DMS 273 treated with DMSO at 0.1 percent for 48 hours (cell line): ENCODE measurements at places on chromosomes 1 and 21.
A peak's percentile ranks its signal among the peaks of the same experiment; 100 is the strongest.

DNA sequence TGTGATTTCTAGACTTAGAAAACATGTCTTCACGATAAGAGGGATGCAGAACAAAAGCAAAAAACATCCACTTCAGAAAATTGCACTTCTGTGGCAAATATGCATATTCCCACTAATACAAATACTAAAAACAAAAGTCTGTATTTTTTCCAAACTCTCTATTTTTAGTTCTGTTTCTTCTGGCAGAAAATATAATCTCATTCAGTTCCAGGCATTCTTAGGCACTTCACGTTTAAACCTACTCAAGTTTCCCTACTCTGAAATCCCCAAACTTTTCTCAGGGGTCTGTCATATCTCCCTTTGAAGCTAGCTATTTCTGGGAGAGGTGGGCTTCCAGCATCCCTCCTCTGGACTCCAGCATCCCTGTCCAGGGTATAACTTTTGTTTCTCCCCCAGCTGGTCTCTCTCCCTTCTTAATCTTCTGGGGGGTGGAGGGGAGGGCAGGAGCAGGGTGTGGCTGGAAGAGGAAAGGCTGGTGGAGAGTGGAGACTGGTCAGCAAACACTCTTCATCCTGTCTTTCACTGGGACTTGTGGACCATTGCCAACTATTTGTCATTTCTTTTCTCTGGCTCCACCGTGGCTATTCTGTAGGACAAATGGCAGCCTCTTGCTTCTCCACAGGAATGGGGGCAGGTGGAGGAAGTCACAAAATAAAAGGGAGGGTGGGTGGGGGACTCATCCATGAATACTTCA, 19.6 kb upstream of the NCF2 start:
- DNase-seq, result no peak

DNA sequence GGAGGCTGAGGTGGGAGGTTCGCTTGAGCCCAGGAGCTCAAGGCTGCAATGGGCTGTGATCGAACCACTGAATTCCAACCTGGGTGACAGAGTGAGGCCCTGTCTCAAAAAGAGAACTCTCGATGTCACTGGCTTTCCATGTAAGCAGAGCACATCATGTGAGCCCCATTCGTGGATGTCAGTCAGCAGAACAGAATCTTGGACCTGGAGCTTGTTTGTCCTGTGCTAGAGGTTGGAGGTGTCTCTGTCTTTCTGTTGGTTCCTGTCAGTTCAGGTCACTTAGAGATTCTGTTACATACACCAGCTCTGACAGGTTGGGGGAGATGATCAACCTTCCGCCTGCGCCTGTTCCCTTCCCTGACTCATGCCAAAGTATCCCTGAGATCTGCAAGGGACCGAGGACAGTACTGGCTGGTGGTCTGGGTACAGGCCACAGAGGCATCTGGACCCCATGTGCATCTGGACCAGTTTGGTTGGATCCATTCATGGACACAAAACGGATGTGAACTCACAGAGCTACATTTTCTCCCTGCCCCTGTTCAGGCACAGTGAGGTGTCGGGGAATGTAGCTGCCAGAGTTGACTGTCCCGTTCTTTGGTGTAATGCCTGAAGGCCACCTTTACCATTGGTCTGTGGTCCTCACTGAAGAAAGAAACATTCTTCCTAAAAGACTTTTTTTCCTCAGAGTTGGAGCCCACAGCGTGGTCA, 10.0 kb downstream of the ARF1 start:
- DNase-seq, result no peak

DNA sequence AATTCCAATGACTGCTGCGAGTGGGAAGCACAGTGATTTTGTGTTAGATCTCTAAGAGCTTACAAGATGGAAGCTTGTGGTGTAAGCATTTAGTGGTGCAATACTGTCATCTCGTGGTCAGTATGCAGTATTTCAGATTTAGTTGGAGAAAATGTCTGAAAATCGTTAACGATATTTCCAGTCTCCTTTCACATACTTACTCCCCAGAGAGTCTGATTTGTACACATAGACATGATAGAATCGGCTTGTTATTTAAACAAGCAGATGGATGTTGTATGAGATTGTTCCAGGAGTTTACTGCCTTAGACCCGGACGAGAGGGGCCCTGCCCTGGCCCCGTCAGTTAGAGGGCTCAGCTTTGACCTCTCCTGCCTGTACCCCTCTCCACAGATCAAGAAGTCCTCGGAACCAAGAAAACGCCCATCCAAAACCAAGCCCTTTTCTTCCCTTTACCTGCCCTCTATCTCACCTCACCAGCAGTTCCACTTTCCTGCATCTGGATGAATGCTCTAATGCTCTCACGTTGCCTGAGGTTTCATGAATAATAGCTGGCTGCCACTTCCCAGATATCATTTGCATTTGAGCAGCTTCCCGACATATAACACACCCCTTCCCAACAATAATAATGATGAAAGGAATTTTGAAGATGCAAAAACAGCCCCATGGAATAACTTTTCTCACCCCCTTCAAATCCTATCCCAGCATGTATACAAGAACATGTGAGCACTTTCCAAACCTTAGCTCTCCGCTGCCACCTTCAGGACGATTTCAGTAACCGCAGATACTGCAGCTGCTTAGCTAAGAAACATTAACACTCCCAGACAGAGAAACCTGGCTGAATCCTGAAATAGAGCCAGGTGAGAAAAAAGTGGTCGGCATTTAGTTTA, 247.3 kb downstream of the LTN1 start:
- DNase-seq, result peak; percentile 69

DNA sequence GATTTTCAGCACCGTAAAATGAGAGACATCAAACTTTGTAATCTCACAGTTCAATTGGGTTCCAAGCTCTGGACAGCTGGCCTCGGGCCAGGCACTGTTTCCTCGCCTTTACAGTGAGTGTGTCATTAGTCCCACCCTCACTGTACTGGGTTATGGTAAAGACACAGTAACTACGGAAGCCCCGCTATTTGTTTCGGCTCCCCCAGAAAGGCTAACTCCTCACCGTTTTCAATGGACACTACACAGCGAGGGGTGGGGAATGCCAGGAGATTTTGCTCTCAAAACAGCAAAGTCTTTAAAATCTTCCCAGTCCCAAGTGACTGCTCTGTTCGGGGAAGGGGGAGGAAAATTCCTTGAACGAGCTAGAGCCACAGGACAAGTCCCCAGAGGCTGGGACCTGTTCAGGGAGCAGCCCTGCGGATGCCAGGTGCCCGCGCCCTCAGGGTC, 757 bp upstream of the SPSB1 start:
- DNase-seq, result no peak

DNA sequence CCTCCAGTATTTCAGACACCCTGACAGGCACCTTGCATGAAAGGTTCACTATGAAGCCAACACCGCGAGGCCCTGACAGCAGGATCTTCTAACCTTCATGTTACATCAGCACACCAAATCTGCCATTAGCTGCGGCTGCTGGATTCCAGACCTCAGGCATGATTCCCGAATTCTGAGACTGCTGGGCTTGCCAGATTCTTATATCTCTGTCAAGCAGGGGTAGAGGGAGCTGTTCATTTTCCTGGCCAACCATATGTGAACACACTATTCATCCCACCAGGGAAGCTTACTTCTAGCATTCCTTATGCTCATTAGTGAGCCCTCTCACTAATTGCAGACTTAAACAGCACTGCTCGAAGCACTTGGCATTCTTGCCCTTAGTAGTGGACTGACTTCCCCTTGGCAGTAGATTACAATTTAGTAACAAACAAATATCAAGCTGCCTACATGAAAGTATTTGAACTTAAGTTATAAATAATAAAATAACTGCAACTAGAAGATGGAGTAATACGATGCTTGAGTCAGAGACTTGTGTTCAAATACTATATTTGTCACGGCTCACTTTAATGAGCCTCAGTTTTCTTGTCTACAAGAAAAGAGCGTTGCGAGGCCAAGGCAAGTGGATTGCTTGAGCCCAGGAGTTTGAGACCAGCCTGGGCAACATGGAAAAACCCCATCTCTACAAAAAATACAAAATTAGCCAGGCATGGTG, 43.3 kb downstream of the NID1 start:
- DNase-seq, result no peak

DNA sequence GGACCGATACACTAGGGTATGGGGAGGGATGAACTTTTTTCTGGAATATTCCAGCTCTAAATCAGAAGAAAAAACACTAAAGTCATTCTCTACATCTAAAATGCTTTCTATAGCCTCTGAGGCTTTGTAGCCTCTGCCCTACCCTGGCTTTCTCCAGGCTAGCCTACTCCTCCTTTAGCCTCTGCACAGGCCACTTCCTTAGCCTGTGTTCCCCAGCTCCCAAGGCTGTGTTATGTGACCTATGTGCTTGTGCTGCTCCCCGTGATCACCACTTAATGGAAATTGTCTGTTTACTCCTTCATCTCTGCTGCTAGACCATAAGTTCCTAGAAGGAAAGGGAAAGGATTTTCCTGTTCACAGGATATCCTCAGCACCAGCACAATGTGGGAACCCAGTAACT, 92.8 kb downstream of the SEC16B start:
- DNase-seq, result no peak

DNA sequence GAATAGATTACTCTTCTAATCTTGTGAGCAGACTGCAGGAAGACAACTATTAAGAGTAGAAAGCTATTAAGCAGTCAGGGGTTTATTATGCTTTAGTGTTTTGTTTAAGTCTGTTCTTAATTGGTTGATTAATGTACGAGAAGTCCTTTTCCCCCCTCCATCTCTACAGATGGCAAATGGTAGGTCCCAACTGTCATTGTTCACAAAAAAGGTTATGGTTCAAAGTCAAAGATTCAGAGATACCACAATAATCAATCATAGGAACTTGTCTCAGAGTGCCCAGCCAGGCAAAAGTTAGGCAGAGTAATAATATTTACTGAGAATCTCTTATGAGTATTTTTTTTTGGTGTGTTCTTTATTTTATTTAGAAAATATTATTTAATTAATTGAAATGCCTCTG, 26.8 kb downstream of the NFIA start:
- DNase-seq, result no peak

- DNase-seq, result no peak
These were observed 411.3 kb downstream of the DISC1 start for GRCh38 chr1:232037774-232038388.

DNA sequence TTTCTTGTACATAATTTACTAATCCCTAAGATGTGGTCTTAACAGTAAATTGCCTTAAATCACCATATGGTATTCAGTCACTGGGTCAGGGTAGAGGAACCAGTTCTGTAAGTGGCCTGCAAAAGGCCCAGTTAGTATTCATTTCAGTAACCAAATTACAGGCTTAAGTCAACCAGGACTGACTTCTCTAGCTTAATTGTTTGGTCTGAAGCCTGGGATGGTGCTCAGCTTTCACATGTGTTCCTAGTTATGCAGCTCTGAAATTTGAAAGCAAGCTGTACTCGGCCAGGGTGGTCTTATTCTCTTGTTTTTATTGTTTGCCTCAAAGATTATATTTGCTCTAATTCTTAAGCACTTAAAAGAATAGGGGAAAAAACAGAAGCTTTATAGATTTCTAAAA, 144.6 kb downstream of the MAGI3 start:
- DNase-seq, result no peak

- no peak for DNase-seq
These were observed 31.8 kb upstream of the JUN start for GRCh38 chr1:58815686-58816071.

- no peak for DNase-seq
These were observed 194.0 kb downstream of the TOMM20 start for GRCh38 chr1:234934611-234935033.

- no peak for DNase-seq
These were observed 112.6 kb downstream of the HUNK start for GRCh38 chr21:31985398-31985797.

- no peak for DNase-seq
These were observed 29.3 kb upstream of the DISP1 start for GRCh38 chr1:222785529-222785928.

DNA sequence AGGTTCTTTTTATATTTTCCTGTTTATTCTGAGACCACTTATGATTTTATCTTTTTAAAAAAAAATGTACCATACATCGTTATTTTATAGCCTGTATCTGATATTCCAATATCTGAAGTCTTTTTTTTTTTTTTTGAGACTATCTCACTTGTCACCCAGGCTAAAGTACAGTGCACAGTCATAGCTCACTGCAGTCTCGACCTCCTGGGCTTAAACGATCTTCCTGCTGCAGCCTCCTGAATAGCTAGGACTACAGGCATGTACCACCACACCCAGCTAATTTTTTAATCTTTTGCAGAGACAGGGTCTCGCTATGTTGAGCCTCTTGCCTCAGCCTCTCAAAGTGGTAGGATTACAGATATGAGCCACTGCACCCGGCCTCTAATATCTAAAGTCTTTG, 25.1 kb downstream of the BCAR3 start:
- no peak for DNase-seq

DNA sequence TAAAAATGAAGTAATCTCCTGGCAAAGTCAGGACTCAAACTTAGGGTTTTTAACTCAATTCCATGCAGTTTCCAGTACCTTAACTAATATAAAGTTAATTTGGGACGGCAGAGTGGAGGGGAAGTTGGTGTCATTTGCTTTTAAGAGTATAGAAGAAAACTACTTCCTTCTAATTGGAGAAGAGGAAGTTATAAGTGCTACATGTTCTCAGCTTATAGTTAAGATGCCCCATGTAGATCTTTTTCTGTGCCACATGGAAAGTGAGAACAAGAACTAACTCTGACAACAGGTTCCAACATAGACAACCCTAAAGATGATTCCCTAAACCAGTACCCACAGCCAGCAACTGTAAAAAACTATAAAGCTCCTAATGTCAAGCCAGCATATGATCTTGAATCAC, 11.5 kb downstream of the RRAGC start:
- no peak for DNase-seq

GRCh38 chr1:110003747-110004428, 19.3 kb downstream of the AHCYL1 start:
- no peak for DNase-seq
